ENCODE measurements at places on chromosomes 6 and 20. TPM values are rescaled to one million over a fixed set of nuclear protein-coding genes. Genes with fewer than 3 reads are reported as not detected.

- no peak for DNase-seq
These were observed 9.5 kb downstream of the MYL9 start for GRCh38 chr20:36550790-36551299.

The BFSP1 gene
- total RNA-seq = 2.3 TPM

DNA sequence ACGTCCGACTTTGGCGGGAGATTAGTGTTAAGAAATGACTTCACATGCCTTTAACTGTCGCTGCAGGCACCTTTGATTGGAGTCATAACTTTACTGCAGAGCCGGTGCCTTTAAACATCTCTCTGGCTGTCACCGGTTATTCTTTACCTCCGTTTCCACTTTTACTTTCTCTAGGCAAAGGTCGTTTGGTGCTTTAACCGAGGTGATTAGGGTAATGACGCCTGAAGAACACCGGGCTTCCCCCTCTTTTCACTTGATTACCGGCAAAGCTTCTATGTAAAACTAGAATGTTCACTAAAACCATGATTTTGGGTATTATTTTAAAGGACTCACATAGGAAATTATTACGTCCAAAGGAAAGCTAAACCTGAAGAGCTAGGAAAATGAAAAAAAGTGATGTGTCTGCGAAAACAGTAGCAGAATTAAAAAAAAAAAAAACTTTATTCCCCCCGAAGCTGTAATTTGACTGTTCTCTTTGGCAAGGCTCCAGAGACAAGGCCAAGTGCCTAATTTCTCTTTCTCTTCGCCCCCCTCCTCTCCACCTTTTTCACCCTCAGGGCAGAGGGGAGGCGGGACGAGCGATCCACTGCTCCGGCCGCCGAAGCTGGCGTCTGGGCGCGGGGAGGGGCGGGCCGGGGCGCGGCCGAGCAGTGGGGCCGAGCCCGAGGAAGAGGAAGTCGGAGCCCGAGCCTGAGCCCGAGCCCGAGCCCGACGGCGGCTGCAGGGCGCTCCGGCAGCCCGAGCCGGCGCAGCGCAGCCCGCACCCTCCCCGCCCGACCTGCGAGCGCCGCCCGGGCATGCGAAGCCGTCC, at the start of gene PLEKHG1:
Gene PLEKHG1, plus strand, starts transcription at position 687 of the 811 bp plus-strand sequence. CDS start 133,797 bp downstream, outside the sequence.
- peak; percentile 47 for DNase-seq

- no peak for DNase-seq
These were observed 12.8 kb upstream of the DTNBP1 start for GRCh38 chr6:15675536-15676220.

The PPP1R16B gene
- 0.15 TPM for total RNA-seq

The PDYN gene
- total RNA-seq = not detected

DNA sequence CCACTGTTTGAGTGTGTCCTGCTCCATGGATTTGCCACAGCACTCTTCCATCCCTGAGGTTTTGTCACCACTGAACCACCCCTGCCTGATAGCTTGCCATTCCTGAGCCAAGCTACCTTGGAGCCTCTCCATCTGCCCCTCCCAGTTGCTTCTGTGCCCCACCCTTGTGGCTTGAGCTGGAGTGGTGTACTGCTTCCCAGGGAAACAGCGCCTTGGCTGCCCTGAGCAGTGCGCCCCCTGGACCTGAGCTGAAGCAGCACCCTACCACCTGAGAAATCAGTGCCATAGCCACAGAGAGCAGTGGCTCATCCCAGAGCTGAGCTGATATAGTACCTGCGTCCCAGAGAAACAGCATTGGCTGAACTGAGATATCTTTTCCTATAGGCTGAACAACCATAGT, 40.3 kb downstream of the IL22RA2 start:
- no peak for DNase-seq

- no peak for DNase-seq
These were observed 25.4 kb upstream of the CCN2 start for GRCh38 chr6:131976545-131977061.

All from renal cortical epithelial cell (primary cell).